Effector memory CD8-positive, alpha-beta T cell (primary cell): ENCODE measurements at places on chromosomes 3 and 15.

DNA sequence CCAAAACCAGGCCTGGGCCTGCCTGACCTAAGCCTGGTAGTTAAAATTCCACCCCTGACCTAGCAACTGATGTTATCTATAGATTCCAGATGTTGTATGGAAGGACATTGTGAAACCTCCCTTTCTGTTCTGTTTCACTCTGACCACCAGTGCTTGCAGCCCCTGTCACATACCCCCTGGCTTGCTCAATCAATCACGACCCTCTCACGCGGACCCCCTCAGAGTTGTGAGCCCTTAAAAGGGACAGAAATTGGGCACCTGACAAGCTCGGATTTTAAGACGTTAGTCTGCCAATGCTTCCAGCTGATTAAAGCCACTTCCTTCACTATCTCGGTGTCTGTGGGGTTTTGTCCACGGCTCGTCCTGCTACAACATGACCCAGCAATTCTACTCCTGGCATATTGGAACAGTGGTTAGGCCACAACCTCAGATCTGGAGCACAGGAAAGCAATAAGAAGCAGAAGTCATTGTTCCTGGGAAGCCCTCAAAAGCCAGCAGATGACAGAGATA, 36.7 kb upstream of the LHFPL4 start:
- no peaks in the 10 kb centered on the region for H3K36me3 ChIP-seq
- H3K27ac ChIP-seq: no peak overlapping the region
- H3K27me3 ChIP-seq: peaks cover 10% of the 10 kb centered on the region
- no peaks in the 10 kb centered on the region for H3K4me1 ChIP-seq

- peak overlapping the region; percentile 15 for H3K27ac ChIP-seq
- H3K4me1 ChIP-seq: peaks cover 11% of the 10 kb centered on the region
- peaks cover 44% of the 10 kb centered on the region for H3K36me3 ChIP-seq
- no peak overlapping the region for H3K4me3 ChIP-seq
Measured at GRCh38 chr3:53193466-53194209, 32.6 kb downstream of the PRKCD start.

GRCh38 chr3:46228260-46229242, 13.7 kb upstream of the CCR3 start:
- no peaks in the 10 kb centered on the region for H3K36me3 ChIP-seq
- no peak overlapping the region for H3K27ac ChIP-seq
- H3K4me3 ChIP-seq: peak overlapping the region; percentile 7

DNA sequence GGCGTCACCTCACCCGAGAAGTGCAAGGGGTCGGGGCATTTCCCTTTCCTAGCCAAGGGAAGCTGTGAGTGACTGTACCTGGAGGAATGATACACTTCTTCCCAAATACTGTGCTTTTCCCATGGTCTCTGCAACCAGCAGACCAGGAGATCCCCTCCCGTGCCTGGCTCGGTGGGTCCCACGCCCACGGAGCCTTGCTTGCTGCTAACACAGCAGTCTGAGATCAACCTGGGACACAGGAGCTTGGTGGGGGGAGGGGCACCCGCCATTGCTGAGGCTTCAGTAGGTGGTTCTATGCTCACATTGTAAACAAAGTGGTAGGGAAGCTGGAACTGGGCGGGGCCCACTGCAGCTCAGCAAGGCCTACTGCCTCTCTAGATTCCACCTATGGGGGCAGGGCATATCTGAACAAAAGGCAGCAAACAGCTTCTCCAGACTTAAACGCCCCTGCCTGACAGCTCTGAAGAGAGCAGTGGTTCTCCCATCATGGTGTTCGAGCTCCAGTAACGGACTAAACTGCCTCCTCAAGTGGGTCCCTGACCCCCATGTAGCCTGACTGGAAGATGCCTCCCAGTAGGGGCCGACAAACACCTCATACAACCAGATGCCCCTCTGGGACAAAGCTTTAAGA, 31.4 kb upstream of the ABHD5 start:
- H3K4me3 ChIP-seq: no peak overlapping the region
- peaks cover 24% of the 10 kb centered on the region for H3K27me3 ChIP-seq
- no peak for DNase-seq
- H3K27ac ChIP-seq: no peak overlapping the region

- no peaks in the 10 kb centered on the region for H3K4me1 ChIP-seq
- DNase-seq: no peak
- H3K4me3 ChIP-seq: no peak overlapping the region
- H3K27ac ChIP-seq: no peak overlapping the region
- H3K27me3 ChIP-seq: no peaks in the 10 kb centered on the region
Measured at GRCh38 chr15:26615188-26615926, 157.5 kb downstream of the GABRB3 start.

- no peak for DNase-seq
- no peak overlapping the region for H3K27ac ChIP-seq
- peaks cover 24% of the 10 kb centered on the region for H3K27me3 ChIP-seq
- H3K4me1 ChIP-seq: no peaks in the 10 kb centered on the region
Measured at GRCh38 chr3:184066211-184066610, 13.4 kb downstream of the HTR3C start.

GRCh38 chr3:30393079-30393478, 213.3 kb upstream of the TGFBR2 start:
- no peaks in the 10 kb centered on the region for H3K27me3 ChIP-seq
- H3K4me3 ChIP-seq: no peak overlapping the region
- no peak overlapping the region for H3K27ac ChIP-seq
- no peaks in the 10 kb centered on the region for H3K4me1 ChIP-seq
- no peak for DNase-seq

- H3K4me1 ChIP-seq: peaks cover 17% of the 10 kb centered on the region
- H3K36me3 ChIP-seq: peaks cover 51% of the 10 kb centered on the region
Measured at GRCh38 chr3:47009225-47010110, 30.0 kb downstream of the NBEAL2 start.

DNA sequence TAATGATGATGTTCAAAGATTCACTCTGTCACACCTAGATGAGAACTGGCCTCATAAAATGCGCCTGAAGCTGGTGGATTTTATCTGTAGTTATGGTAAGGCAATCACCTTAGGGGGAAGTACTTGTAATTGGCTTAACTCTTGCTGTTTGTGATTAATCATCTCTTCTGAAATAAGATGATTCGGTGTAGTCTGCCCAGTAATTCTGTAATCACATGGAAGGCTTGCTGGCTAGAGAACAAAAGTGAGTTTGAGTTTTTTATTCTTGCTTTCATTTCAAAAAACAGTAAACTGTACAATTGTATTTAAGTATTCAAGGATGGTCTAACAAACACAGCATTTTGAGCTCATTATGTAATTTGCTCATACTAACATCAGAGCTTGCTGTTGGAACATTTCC, 72.1 kb downstream of the OTOL1 start:
- H3K36me3 ChIP-seq: no peaks in the 10 kb centered on the region
- no peaks in the 10 kb centered on the region for H3K27me3 ChIP-seq
- H3K27ac ChIP-seq: no peak overlapping the region

- no peaks in the 10 kb centered on the region for H3K27me3 ChIP-seq
- no peak for DNase-seq
- no peak overlapping the region for H3K27ac ChIP-seq
- no peaks in the 10 kb centered on the region for H3K4me1 ChIP-seq
- no peaks in the 10 kb centered on the region for H3K36me3 ChIP-seq
Measured at GRCh38 chr3:190357468-190357867, 30.5 kb upstream of the CLDN16 start.

GRCh38 chr3:27939940-27940339, 217.8 kb upstream of the EOMES start:
- DNase-seq: no peak
- H3K4me3 ChIP-seq: no peak overlapping the region
- no peak overlapping the region for H3K27ac ChIP-seq
- peaks cover 11% of the 10 kb centered on the region for H3K4me1 ChIP-seq
- no peaks in the 10 kb centered on the region for H3K27me3 ChIP-seq

- H3K4me3 ChIP-seq: no peak overlapping the region
- no peak for DNase-seq
- H3K36me3 ChIP-seq: peaks cover 6% of the 10 kb centered on the region
- H3K27me3 ChIP-seq: peaks cover 55% of the 10 kb centered on the region
Measured at GRCh38 chr3:194879991-194880939, 194.6 kb downstream of the FAM43A start.

DNA sequence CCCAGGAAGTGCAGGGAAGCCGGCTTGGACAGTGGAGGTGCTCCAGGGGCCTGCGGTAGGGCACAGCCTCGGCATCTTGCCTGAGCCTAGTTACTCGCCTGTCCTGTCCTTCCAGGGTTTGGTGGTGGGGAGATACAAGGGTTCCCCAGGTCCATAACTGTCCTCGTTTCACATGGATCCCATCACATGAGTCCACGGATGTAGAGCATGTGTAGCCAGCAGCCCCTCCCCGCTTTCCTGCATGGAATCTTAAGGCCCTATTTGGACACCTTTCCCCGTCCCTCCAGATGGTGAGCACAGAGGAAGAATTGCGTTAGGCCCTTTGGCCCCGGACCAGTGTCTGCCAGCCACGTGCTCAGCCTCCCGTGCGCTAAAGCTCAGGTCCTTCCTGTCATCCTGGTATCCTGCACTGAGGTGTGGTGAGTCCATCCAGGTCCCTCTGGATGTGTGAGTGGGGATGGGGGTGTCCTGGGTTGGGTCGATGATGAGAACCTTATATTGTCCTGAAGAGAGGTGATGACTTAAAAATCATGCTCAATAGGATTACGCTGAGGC, 230.4 kb downstream of the SNRPN start:
- H3K4me1 ChIP-seq: no peaks in the 10 kb centered on the region
- H3K27me3 ChIP-seq: no peaks in the 10 kb centered on the region
- H3K27ac ChIP-seq: no peak overlapping the region
- no peaks in the 10 kb centered on the region for H3K36me3 ChIP-seq
- H3K4me3 ChIP-seq: no peak overlapping the region

- peaks cover 16% of the 10 kb centered on the region for H3K4me1 ChIP-seq
- peaks cover 3% of the 10 kb centered on the region for H3K36me3 ChIP-seq
- DNase-seq: no peak
- H3K27me3 ChIP-seq: no peaks in the 10 kb centered on the region
- H3K27ac ChIP-seq: peak overlapping the region; percentile 17
Measured at GRCh38 chr3:58250093-58250707, 12.6 kb downstream of the ABHD6 start.

- H3K36me3 ChIP-seq: no peaks in the 10 kb centered on the region
- no peaks in the 10 kb centered on the region for H3K4me1 ChIP-seq
- H3K27ac ChIP-seq: no peak overlapping the region
- DNase-seq: no peak
- H3K4me3 ChIP-seq: no peak overlapping the region
Measured at GRCh38 chr3:181442066-181442465, 269.7 kb upstream of the SOX2 start.

GRCh38 chr3:128404276-128405068, 62.2 kb downstream of the DNAJB8 start:
- H3K27me3 ChIP-seq: no peaks in the 10 kb centered on the region
- no peak overlapping the region for H3K4me3 ChIP-seq
- H3K4me1 ChIP-seq: peaks cover 5% of the 10 kb centered on the region
- no peak for DNase-seq

- H3K36me3 ChIP-seq: no peaks in the 10 kb centered on the region
- H3K27me3 ChIP-seq: no peaks in the 10 kb centered on the region
- DNase-seq: no peak
- H3K4me1 ChIP-seq: no peaks in the 10 kb centered on the region
- H3K27ac ChIP-seq: no peak overlapping the region
- no peak overlapping the region for H3K4me3 ChIP-seq
Measured at GRCh38 chr3:137987723-137988122, 22.2 kb upstream of the CLDN18 start.

- no peaks in the 10 kb centered on the region for H3K36me3 ChIP-seq
- no peak for DNase-seq
- no peak overlapping the region for H3K27ac ChIP-seq
Measured at GRCh38 chr3:58560771-58561311, 16.4 kb downstream of the FAM107A start.

GRCh38 chr3:150594150-150594549, 9.0 kb upstream of the SELENOT start:
- no peak overlapping the region for H3K4me3 ChIP-seq
- H3K4me1 ChIP-seq: no peaks in the 10 kb centered on the region
- H3K36me3 ChIP-seq: peaks cover 4% of the 10 kb centered on the region
- H3K27me3 ChIP-seq: no peaks in the 10 kb centered on the region
- no peak overlapping the region for H3K27ac ChIP-seq

GRCh38 chr3:71253169-71253568, 330.4 kb downstream of the FOXP1 start:
- no peak overlapping the region for H3K4me3 ChIP-seq
- no peak for DNase-seq
- H3K36me3 ChIP-seq: no peaks in the 10 kb centered on the region
- H3K27ac ChIP-seq: no peak overlapping the region

DNA sequence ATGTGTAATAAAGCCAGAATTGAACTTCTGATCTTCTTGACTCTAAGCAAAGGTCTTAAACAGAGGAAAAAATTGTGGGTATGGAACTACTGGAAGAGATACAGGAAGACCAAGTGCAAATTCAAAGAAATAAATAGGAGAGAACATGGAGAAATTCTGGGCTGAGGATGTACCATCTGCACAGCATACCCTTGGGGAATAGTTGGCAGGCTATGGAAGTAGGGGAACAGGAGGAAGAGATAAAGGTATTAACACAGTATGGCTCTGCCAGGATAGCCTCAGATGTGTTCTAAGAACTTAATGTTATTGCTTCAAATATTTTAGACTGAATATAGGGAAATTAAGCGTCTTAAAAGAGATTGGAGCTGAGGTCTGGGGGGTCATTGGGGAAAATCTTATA, 485.4 kb downstream of the CNTN3 start:
- H3K27me3 ChIP-seq: no peaks in the 10 kb centered on the region
- no peaks in the 10 kb centered on the region for H3K4me1 ChIP-seq
- no peak overlapping the region for H3K27ac ChIP-seq
- no peaks in the 10 kb centered on the region for H3K36me3 ChIP-seq
- H3K4me3 ChIP-seq: no peak overlapping the region

GRCh38 chr3:988785-989184, 104.0 kb upstream of the CNTN6 start:
- no peaks in the 10 kb centered on the region for H3K36me3 ChIP-seq
- H3K4me1 ChIP-seq: no peaks in the 10 kb centered on the region
- H3K27me3 ChIP-seq: no peaks in the 10 kb centered on the region
- H3K4me3 ChIP-seq: no peak overlapping the region
- DNase-seq: no peak

- DNase-seq: no peak
- no peaks in the 10 kb centered on the region for H3K27me3 ChIP-seq
- no peak overlapping the region for H3K4me3 ChIP-seq
- H3K27ac ChIP-seq: no peak overlapping the region
Measured at GRCh38 chr15:82146990-82147461, 101.2 kb upstream of the MEX3B start.

- no peaks in the 10 kb centered on the region for H3K4me1 ChIP-seq
- H3K27me3 ChIP-seq: peaks cover 5% of the 10 kb centered on the region
Measured at GRCh38 chr3:187295316-187296034, 3.9 kb upstream of the MASP1 start.

DNA sequence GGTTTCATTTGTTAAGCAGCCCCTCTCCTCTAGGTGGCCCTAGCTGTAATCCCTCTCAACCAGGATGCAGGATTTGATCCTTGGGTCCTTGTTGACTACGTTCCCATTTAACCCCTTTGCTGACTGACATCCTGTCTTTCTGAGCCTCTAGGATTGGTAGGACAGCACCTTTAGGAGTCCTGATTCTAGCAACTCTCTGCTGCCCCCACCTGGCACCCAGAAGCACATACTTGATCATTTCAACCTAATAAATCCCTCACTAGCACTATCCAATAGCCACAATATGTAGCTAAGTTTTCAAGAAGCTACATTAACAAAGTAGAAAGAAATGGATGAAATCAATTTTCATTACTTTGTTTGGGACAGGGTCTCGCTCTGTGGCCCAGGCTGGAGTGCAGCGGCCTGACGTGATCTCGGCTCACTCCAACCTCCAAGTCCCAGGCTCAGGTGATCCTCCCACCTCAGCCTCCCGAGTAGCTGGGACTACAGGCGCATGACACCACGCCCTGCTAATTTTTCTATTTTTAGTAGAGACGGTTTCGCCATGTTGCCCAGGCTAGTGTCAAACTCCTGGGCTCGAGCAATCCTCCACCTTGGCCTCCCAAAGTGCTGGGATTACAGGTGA, 28.3 kb downstream of the RSL24D1 start:
- H3K36me3 ChIP-seq: peaks cover 3% of the 10 kb centered on the region
- H3K4me3 ChIP-seq: no peak overlapping the region
